T-helper 17 cell (primary cell): ENCODE measurements at places on chromosomes 1 and 21. TPM values are rescaled to one million over a fixed set of nuclear protein-coding genes. Genes with fewer than 3 reads are reported as not detected.

- peaks cover 1% of the 10 kb centered on the region for H3K4me1 ChIP-seq
- no peak overlapping the region for H3K27ac ChIP-seq
- DNase-seq: no peak
- H3K36me3 ChIP-seq: no peaks in the 10 kb centered on the region
- peaks cover 5% of the 10 kb centered on the region for H3K27me3 ChIP-seq
Measured at GRCh38 chr21:14857529-14857928, 207.3 kb downstream of the NRIP1 start.

PAQR6 gene
- 3.1 TPM for total RNA-seq

DNA sequence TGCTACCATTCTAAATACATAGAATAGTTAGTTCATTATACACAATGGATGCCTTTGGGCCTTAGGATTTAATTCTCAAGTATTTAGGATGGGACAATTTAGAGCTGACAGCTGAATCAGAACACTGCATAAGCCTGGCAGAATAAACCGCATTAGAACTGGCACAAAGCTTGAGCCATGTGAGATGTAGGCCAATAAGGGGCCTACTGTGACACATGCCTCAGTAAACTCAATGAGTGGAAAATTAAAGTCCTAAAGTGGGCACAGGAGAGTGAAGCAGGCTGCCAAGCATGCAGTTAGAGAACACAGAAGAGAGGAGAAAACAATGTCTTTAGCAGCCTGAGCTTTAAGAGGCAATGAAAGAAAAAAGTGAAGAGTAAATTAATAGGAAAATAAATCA is 24.3 kb downstream of the SCYL3 start:
- H3K4me1 ChIP-seq: peaks cover 20% of the 10 kb centered on the region
- no peak overlapping the region for H3K27ac ChIP-seq
- H3K36me3 ChIP-seq: peaks cover 37% of the 10 kb centered on the region
- no peak overlapping the region for H3K4me3 ChIP-seq
- no peak for DNase-seq

GRCh38 chr1:30638086-30638485 is 85.3 kb downstream of the MATN1 start:
- H3K27ac ChIP-seq: no peak overlapping the region
- no peaks in the 10 kb centered on the region for H3K36me3 ChIP-seq
- DNase-seq: no peak
- no peak overlapping the region for H3K4me3 ChIP-seq
- peaks cover 34% of the 10 kb centered on the region for H3K27me3 ChIP-seq

PLA2G2C gene
- total RNA-seq: 0.25 TPM

FMN2 gene
- not detected for total RNA-seq

GRCh38 chr1:179061360-179062282 is 20.2 kb upstream of the TOR3A start:
- no peak for DNase-seq
- H3K27me3 ChIP-seq: no peaks in the 10 kb centered on the region
- peaks cover 9% of the 10 kb centered on the region for H3K36me3 ChIP-seq
- no peak overlapping the region for H3K4me3 ChIP-seq
- no peak overlapping the region for H3K27ac ChIP-seq
- H3K4me1 ChIP-seq: peaks cover 9% of the 10 kb centered on the region

DNA sequence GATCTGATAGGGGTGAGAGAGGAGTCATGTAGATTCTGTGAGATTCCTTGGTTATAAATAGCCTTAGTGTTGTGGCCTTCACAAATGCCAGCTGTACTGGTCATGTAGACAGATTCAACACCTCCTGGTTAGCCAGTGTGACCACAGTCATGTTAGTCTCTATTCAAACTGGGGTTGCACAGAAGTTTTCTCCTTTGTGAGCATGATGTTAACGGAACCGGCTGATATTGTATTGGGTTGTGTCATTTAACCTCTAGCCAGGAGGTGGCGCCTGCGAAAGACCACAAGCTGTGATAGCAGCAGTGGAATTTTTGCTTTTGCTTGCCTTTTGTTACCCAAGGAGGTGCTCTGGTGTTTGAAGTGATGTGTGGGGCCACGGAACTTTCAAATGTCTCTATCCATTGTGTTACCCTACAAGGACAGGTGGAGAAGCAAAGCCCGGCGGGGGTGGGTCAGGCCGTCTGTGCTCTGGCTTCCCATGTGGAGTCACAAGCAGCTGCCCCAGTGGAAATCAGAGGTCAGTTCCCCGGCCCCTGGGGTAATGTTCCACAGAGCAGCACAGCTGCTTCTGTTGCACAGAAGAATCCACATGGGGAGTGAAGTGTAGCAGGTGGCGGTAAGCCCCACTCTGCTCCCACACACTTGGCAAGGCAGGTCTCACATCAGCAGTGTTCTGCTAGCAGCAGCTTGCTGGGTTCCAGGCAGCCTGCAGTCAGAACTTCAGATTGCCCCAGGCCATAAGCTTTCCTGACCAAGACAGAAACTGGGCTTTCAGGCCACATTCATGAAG is 112.6 kb downstream of the ADAMTS1 start:
- H3K4me1 ChIP-seq: no peaks in the 10 kb centered on the region
- no peak for DNase-seq
- H3K27me3 ChIP-seq: peaks cover 33% of the 10 kb centered on the region
- H3K4me3 ChIP-seq: no peak overlapping the region
- peaks cover 2% of the 10 kb centered on the region for H3K36me3 ChIP-seq
